Stimulated activated naive CD4-positive, alpha-beta T cell treated with Interleukin-2 at 50 U/mL for 16 hours (primary cell): ENCODE measurements at places on chromosomes 12 and 14.

- DNase-seq: peak; percentile 48
These were observed 2.4 kb upstream of the CRIP1 start for GRCh38 chr14:105484069-105484996.

DNA sequence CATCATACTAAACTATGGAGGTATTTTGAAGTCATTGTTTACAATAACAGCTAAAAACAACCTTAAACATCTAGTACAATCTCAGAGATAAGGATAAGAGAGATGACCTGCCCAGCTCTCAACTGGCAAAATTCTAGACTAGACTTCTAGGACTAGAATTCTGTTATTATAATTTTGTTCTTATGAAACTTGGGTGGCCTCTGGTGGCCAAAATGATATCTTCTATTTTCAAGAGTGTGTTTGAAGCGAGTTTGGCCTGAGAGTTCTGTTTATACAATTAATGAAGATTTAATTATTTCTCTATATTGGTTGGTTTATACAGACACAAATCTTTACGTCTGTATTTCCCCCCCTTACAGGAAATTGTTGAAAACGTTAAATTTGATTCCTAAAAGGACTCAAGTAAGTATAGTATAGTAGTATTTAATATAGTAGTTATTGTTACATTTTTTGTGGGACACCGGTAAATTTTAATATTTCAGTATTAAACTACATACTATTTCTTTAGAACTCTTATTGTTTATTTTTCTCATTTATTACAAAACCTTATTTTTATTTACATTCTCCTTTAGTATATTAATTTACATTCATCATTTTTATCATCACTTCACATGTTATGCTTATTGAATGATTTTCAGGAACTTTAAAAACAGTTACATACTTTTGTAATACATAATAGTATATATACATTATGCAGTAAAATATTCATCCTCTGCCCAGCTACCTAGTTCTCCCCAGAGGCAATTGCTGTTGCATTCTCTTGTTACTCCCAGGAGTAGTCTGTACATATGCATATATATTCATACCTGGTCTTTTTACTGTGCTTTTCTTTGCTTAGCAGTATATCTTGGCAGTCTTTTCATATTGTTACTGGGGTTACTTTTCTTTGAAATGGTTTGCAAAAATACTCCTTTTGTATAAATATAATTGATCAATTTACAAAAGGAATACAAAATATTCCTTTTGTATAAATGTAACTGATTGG is 6.6 kb downstream of the PPHLN1 start:
- no peak for DNase-seq

GRCh38 chr12:123595729-123596128 is 6.2 kb upstream of the DDX55 start:
- DNase-seq: no peak

DNA sequence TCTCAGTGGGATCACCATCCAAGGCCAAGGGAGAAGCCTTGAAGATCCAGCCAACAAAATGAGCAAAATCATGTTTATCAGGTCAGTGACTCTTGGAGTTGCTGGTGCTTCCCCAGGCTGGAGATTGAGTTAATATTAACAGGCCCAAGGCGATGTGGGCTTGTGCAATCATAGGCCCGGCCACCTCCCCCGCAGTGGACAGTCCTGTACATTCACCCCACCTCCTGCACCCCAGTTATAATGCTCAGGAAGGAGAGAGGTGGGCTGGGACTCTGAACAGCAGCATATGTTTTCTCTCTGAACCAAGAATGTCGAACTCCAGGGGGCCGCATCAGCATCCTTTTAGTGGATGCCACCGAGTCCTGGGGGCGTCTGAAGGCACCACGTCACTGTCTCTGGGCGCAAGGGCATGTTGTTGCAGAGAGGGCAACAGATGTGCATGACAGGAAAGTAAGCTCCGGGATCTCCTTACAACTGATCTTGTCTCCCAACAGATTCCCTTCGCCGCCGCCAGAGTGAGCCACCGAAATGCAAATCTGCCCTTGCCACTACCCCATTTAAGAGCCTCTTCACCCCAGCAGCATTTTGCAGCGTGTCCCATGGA is 32.2 kb upstream of the SERPINA6 start:
- no peak for DNase-seq

- DNase-seq: no peak
These were observed 417.3 kb downstream of the SNAPC1 start for GRCh38 chr14:62179367-62180018.

DNA sequence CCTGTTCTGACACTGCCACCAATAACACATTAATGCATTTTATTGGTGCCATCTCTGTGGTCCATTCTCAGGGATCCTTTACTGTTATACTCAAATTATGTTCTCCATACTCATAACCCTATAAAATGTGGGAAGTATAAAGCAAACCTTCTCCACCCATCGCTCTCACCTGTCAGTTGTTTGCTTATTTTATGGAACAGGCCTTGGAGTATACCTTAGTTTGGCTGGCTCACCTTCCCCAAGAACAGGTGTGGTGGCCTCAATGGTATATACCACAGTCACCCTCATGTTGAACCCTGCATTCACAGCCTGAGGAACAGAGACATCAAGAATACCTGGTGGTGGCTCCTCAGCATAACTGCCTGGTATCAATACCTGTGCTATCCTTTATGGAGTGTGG is 308.4 kb upstream of the STXBP6 start:
- no peak for DNase-seq

GRCh38 chr12:26935636-26936378 is 2.0 kb downstream of the INTS13 start:
- DNase-seq: no peak

DNA sequence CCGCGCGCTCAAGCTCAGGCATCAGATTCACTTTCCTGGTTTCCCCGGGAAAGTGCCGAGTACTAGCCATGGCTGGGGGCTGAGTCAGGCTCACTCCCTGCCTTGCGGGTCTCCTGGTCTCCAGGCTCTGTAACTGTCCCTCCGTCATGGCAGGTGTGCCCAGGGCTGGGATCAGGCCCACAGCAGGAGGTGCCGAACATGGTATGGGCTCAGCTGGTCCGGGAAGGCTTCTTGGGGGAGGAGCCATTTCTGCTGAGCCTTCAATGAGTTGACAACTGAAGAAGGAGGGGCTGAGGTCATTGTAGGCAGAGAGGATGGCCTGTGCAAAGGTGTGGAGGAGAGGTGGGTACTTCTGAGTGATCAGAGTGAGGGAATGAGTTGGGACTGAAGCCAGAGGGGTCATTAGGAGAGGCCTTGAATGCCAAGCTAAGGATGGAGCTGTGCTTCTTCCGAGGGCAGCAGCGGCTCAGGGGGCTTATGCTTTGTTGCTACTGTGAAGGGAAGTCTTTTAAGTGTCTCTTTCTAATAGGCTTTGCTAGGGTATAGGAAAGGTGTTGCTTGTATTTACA is 769 bp downstream of the EXOC3L4 start:
- no peak for DNase-seq

- no peak for DNase-seq
These were observed 50.3 kb downstream of the SYT1 start for GRCh38 chr12:78914859-78915331.

GRCh38 chr12:108939594-108939993 is 59.7 kb downstream of the DAO start:
- DNase-seq: no peak

DNA sequence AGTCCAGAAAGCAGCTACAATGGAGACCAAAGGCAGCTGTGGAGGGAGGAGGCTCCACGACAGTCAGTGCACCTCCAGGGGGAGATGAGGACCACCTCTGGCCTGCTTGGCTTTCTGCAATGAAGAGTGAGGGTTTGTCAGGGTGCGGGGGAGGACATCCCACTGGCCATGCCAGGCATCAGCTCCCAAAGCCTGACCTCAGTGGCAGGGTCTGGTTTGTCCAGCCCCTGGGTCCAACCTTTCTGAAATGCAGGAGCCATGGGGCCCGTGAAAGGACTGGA is 35.2 kb downstream of the SLC6A12 start:
- DNase-seq: no peak

DNA sequence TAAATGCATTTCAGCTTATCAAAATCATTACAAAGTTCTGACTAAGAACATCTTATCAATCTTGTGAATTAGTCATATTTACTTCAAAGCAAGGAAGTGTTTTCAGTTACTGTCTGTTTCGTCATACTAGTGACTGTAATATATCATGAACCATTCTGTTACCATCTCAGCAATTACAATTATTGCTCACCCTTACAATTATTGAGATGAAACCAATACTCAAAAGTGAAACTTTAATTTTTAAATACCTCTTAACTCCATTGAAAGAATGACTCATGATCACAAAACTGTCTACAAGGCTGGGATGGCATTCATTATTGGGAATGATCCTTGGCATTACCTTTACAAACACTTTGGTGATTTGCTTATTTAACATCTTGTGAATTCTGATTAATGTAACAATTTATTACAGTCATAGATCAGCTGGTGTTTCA is 90.3 kb downstream of the RPS6KA5 start:
- DNase-seq: no peak

DNA sequence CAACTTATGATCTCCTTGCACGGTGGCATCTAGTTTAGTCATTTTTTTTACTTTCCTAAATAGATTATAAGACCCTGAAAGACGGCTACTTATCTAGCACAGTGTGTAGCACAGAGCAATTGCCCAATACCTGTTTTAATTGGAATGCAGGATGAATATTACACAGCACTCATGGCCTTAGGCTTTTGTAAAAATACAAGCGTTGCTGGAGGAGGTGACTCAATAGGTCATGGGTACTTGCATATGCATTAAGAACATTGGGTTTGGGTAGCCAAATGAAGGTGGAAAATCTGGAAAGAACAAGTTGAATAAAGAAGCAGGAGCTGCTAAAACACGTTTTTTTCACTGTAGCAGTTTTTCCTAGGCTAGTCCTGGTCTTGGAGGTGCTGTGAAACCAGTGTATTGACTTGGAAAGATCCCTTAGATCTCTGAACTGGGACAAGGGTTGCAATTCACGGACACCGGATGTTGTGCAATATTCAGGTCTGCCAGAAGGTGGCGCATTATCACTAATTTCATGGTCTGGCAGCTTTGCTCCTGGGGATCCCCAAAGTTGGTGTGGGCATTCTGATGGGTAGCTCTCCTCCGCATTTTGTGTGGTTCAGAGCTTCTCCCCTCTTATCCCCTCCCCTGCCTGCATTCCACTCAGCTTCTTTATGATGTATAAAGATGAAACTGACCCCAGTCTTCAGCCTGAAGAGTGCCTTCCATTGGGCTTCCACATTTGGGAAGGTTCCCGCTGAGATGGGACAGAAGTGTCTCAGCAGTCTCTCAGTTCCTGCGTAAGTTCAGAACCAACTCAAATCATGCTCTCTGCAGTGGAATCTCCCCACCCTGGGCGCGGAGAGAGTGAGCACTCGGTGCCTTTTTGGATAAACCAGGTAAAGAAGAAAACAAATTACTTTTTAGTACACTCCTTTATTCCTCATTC is 278.3 kb downstream of the NRXN3 start:
- DNase-seq: no peak

DNA sequence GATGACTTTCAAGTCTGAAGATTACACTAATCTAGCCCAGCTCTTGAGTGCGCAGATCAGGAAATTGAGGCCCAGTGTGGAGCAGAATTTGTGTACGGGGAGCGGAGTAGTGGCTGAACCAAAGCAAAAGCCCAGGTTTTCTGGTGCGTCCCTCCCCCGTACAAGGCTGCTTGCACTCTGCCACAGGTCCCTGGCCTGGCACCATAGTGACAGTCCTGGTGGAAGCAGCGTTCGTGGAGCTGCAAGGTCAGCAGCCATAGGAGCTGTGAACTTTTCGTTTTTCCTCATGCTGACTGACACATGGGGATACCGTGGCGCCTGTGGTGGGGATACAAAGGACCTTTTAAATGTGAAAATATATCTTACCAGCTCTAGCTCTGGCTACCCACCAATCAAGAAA is 1.7 kb downstream of the EVL start:
- DNase-seq: no peak
